Esophagus muscularis mucosa (tissue), 4 donors: ENCODE measurements at places on chromosomes 2 and 18. TPM values are rescaled to one million over a fixed set of nuclear protein-coding genes. Genes with fewer than 3 reads are reported as not detected.

The KYNU gene
- 3.3 TPM for total RNA-seq

The FAP gene
- total RNA-seq, result 16.7 TPM

The DTNA gene
- 189 TPM for total RNA-seq

The OTOF gene
- 0.42 TPM for total RNA-seq

The ACMSD gene
- total RNA-seq, result not detected

The DUSP2 gene
- 2.2 TPM for total RNA-seq

GRCh38 chr18:36492604-36493329, 195.3 kb downstream of the FHOD3 start:
- DNase-seq, result no peak

DNA sequence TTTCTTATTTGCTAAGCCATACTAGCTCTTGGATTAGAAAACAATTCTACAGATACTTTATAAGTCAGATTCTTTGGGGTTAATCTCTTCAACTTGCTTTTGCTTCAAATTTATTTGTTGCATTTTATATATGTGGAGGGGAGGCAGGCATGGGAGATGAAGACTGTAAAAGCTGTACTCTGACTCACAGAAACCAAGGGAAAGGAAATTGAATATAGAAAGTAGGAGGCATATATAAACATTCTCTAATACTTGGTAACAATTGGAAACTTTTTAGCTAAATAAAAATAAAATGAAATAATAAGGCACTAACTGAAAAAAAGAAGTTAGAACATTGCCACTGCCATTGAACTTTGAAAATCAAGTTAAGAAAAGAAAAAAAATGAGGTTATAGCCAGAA, 21.3 kb downstream of the PLA2R1 start:
- no peak for DNase-seq

- no peak for DNase-seq
Observed at GRCh38 chr2:112001942-112002341, 53.1 kb upstream of the TMEM87B start.

GRCh38 chr2:170369228-170369627, 191.3 kb downstream of the MYO3B start:
- no peak for DNase-seq

- no peak for DNase-seq
Observed at GRCh38 chr2:22126106-22126505, 1002.3 kb downstream of the TDRD15 start.

DNA sequence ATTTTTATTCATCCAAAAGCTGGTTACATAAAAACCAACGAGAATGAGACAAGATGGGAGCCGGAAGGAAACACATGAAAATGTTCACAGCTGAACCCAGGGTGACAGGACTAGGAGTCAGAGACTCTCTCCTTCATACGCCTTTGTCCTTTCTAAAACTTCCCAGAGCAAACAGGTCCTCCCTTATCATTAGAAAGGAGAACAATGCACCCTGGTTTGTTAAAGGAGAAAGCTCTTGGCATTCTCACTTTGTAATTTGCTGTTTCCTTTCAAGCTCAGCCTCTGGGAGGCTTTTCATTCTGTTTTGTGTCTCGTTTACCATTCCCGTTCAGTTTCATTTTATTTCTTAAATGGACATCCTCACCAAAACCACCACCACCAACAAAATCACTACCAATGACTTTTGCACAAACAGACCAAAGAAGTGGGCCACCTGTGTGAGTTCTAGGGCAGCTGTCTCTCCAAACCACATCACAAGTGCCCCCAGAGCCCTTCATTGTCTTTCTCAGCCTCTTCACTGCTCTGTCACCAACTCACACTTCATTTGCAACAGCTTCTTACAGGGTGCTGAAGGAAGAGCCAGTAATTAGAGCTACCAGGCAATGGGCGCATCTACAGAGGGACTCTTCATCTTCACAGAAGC, 105.3 kb downstream of the HDAC4 start:
- no peak for DNase-seq

GRCh38 chr2:3575534-3576262, 638 bp downstream of the RPS7 start:
- no peak for DNase-seq

DNA sequence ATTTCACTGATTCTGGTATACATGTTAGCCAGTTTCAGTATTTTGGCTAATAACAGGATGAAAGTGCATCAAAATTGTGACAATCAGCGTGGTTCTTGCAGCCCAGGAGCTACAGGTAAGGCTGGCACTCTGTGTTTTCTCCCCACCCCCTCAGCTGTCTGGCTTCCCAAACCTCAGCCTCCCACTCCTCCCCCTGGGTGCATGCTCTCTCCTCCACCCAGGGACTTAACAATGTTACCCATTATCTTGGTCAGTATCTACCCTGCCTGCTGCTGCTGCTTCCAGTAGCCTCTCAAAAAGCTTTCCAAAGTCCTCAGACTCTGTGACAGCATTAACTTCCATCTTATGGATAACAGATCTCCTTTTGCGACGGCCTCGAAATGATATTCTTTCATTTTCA, 41.0 kb downstream of the TRABD2A start:
- no peak for DNase-seq

DNA sequence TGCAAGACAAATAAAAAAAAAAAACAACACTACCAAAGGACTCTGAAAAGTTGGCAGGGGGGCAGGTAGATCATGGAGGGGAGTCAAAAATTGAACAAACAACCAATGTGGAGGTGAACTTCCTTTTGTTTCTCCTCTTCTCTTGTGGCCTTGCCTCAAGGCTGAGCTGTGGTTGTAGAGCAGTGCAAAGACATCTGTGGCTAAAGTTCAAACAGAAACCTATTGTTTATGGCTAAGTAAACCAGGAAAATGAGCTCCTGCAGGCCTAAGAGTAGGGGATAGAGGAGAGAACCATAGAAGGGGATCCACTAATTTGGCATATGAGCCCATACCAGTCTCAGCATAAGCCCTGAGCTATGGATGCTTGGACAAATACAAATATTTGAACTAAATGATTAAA, 40.2 kb upstream of the EGR4 start:
- no peak for DNase-seq

DNA sequence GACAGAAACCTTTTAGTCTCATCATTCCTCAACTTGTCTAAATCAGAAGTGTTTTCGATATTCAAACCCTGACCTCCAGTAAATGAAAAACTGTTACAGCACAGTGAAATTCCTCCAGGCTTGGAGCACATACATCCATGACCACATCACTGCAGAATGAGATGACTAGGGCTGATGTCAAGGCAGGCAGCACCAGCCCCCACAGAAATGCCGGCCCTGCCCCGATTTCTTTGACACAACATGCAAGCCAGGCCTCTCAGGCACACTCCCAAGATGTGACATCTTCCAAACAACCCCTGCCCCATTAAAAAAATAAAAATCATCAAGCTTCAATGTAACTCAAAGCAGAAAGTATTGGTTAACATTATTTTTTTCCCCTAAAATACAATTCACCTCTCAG, 103.3 kb downstream of the CTAGE1 start:
- no peak for DNase-seq
